ENCODE measurements at places on chromosomes 13 and 19.

DNA sequence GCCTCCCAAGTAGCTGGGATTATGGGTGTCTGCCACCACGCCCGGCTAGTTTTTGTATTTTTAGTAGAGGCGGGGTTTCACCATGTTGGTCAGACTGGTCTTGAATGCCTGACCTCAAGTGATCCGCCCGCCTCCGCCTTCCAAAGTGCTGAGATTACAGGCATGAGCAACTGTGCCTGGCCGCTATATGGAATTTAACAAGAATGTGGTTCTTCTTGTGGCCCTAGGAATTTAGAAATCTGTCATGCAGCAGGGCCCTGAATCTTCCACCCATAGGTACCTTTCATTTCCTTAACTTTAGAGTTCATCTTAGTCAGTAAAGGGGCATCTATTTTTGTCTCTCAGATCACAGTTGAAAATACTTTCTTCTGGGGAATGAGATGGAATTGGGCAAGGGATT lies 25.6 kb upstream of the NDFIP2 start:
- no peak for DNase-seq

DNA sequence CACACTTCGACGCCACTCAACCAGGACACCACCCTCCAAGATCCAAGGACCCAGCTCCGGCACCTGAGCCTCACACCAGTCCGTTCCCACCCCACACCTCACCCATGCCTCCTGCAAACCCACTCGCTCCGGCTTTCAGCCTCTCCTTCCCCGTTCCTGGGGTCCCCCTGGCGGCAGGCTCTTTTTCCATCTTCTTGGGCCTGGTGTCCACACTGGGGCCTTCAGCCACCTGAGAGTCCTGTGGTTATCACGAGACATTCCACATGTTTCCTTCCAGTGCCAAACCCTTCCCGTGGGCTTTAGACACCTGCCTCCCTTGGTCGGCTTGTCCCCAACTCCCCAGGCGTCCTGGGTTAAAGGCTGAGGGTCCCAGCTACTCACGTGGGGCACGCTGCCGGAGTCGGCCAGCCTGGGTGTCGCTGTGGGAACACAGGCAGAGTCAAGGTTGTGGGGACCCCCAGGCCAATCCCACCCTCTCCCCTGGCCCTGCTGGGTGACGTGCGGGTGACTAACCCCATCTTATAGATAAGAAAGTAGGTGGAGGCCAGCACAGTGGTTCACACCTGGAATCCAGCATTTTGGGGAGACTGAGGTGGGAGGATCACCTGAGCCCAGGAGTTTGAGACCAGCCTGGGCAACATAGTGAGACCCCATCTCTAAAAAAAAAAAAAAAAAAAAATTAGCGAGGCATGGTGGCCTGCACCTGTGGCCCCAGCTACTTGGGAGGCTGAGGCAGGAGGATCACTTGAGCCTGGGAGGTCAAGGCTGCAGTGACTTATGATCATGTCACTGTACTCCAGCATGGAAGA lies 1.9 kb downstream of the JSRP1 start:
- no peak for DNase-seq

- no peak for DNase-seq
Observed at GRCh38 chr13:64293923-64294322, 2878.3 kb upstream of the PCDH20 start.

- DNase-seq = no peak
Observed at GRCh38 chr13:91358387-91358782, 10.9 kb downstream of the MIR17HG start.

- DNase-seq = no peak
Observed at GRCh38 chr13:112634102-112634501, 46.1 kb upstream of the TUBGCP3 start.

Data from AML-193 (cell line).